Hepatocyte (in vitro differentiated cells): ENCODE measurements at places on chromosomes 7 and 10.
A peak's percentile ranks its signal among the peaks of the same experiment; 100 is the strongest.

- no peak for DNase-seq
Observed at GRCh38 chr10:31584876-31585275, 265.9 kb downstream of the ZEB1 start.

DNA sequence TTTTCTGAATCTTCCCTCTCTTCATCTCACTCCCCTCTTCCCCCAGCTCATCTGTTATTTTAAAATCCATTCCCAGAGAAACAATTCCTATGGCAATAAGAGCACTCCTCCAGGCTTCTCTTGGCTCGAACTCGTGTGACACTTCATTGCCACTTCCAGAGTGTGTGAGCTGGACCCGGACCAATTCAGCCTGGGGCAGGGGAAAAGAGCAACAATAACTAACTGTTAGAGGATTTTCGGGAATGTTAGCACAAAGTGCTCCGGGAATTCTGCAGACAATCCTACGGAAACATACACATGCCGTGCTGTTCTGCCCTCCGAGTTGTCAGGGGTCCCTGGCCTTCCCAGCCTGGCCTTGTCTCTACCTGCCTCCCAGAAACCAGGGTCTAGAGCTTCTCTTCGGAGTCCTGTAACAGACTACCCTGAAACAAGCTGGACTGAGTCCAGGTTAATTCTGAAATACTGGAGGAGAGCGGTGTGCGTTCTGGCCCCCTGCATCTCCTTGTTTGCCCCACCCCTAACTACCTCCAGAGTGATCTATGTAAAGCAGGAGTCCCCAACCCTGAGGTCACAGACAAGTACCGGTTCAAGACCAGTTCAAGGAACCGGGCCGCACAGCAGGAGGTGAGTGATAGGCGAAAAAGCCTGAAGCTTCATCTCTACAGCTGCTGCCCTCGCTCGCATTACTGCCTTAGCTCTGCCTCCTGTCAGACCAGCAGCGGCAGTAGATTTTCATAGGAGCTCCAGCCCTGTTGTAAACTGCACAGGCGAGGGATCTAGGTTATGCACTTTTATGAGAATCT is 11.3 kb downstream of the COL26A1 start:
- peak; percentile 28 for DNase-seq

DNA sequence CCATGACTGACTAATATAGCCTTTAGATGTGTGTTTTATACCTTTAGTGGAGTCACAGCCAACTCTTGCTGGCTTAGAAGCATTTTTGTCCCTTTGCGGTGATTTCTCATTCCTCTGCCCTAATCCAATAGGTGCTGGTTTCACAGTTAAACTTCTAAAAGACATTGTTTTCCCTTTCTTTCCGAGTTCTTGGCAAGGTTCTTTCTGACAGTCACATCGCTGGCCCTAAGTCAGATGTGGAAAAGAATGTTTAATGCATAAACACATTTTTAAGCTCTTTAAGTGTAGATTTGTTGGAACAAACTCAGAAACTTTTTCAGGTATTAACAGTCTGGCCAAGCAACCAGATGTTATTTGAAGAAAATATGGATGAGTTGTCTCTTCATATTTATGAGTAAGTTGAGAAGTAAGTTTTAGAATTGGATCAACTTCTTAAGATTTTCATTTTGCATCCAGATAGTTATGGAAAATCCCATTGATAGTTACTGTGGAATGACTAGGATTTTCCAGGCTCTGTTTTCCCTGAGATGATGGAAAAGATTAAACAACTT is 4.1 kb downstream of the EPDR1 start:
- no peak for DNase-seq

DNA sequence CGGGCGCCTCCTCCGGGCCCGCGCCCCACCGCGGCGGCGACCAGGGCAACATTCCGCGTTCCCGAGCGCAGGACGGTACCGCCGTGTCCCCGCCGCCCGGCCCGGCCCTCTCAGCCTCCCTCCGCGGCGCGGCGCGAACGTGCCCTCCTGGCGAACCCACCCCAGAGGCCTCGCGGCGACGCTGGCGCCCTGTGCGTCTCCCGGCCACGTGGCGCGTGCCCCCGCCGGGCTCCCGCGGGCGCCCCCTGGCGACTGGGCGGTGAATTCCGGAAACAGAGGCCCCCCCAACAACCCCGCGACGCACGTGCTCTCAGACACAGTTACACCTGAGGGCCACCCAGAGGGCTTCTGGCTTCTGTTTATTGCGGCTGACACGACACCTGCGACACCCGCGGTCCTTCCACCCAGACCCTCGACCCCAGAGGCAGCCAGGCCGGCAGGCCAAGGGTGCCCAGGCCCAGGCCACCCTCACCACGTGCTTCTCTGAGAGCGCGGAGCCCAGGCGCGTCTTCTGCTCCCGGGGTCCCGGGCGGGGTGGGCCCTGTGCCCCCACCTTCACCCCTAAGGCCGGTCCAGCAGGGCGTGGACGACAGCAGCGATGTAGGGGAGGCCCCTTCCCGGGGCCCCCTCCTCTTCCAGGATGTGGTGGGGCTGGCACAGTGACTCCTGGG is at the start of gene SAP25:
Gene SAP25 (minus strand): TSS at position 210 of the 671 bp plus-strand sequence. CDS start 158 bp downstream, at position 52.
- DNase-seq, result no peak

DNA sequence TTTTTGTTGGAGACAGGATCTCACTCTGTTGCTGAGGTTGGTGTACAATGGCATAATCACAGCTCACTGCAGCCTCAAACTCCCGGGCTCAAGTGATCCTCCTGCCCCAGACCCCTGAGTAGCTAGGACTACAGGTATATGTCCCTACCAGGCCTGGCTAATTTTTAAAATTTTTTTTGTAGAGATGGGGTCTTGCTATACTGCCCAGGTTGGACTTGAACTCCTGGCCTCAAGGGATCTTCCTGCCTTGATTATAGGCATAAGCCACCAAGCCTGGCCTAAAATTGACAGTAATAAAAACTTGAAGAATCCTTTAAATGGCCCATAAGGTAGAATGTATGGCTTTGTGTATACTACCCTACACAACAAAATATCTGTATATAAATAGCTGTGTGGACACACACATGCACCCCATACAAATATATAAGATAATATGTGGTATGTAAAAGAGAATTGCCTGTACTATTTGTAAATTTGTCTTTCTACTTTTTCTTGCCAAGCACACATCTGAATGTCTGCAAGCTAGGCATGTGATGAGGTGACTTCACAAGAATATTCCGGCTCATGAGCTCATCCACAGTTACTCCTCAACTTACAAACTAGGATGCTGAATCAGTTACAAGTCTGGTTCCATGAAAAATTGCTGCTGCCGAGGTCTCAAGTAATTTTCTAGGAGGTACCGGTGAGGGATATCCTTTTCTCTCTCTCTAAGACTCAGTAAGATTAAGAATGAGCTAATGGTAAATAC is 26.6 kb downstream of the POLR3A start:
- no peak for DNase-seq

GRCh38 chr10:132728741-132729140 is 57.2 kb downstream of the NKX6-2 start:
- DNase-seq, result no peak

DNA sequence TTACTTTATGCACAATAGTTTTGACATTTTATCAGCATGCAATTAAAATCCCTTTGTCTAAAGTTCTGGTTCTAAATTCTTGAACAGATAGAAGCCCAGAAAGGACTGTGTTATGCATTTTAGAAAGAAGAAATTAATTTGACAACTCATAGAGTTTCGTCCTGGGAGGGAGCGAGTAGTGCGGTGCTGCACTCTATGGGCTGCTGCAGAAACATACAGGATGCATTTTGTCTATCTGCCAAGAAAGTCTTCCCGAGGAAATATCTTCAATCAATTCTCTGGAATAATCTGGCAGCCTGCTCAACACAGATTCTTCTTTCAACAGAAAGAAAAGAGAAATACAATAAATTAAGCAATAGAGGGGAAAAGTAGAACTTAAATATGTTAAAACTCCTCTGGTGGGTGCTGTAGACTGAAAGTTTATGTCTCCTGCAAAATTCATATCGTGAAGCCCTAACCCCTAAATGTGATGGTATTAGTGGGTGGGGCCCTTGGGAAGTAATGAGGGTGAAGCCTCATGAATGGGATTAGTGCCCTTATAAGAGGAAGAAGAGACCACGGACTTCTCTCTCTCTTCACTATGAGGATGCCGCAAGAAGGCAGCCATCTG is 39.0 kb upstream of the IFRD1 start:
- DNase-seq, result peak; percentile 58

GRCh38 chr7:41336455-41336952 is 366.4 kb downstream of the INHBA start:
- DNase-seq, result no peak

GRCh38 chr7:79897166-79897565 is 237.5 kb upstream of the GNAI1 start:
- no peak for DNase-seq

DNA sequence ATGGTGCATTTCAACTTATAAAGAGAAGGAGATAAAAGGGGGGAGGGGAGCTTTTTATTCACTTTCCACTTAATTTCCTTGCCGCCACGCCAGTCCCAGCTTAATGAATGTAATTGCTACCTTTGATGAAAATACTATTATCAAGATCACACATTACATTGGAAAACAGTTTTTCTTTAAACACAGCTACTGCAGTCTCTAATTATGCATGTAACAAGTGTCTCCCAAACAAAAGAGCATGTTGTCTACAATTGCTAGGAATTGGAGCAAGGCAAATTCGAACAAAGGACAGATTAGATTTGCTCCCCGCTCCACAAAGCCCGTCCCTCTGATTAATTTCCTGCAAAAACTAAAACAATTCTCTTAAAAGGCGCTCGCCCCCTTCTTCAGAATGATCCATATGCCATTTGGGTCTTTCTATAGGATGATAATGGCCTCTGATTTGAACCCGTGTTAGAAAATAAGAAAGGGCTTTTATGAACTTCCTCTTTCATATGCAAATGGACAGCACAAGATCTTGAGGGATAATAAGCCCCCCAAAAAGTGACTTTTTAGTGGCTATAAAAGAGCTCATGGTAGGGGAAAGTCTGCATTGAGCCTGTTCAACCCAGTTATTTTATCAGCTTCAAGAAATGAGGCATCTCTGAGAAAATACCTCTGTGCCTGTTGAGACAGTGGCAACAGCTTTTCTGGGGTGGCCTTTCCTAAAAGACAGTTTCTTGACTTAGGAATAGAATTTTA is 60.6 kb downstream of the ACADSB start:
- DNase-seq, result no peak

DNA sequence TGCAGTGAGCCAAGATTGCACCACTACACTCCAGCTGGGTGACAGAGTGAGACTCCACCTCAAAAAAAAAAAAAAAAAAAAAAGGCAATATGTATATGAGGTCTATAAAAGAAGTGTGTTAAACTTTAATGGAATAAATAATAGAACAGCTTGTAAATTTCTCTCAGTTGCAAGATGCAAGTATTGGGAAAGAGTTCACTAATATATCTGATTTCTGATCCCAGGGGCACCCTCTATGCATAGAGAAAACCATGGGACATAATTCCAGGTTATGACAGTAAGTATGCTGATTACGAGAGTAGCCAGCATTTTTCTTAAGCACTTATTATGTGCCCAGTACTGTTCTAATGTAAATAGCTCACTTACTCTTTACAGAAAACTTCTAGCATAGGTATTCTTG is 66.1 kb upstream of the AFAP1L2 start:
- DNase-seq, result no peak

DNA sequence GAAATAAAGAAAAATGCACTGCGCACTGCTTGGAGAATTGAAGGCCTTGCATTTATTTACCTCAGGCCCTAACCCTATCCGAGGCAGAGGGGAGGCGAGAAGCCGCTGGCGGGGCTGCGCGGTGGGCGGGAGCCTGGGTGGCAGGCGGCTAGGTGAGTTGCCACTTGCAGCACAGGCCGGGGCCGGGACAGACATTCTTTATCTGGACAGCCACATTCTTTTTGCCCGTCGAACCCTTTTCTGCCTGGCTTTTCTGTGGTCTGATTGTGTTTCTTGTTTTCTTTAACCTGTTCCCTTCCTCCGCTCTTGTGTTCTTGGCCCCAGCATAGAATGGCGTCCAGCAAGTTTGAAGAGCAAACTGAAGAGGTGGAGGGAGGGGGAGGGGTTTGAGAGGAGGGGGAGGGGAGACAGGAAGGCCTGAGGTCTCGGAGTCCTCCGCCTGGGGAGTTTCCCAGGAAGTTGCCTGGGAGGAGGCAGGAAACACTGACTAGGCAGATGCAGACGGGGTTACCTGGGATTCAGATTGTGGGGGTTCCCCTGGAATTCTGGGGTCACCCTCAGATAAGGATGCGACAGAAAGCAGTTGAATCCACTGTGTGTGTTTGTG is 5.1 kb downstream of the SHH start:
- peak; percentile 65 for DNase-seq

GRCh38 chr10:56856569-56856968 is 495.5 kb upstream of the ZWINT start:
- DNase-seq, result no peak

DNA sequence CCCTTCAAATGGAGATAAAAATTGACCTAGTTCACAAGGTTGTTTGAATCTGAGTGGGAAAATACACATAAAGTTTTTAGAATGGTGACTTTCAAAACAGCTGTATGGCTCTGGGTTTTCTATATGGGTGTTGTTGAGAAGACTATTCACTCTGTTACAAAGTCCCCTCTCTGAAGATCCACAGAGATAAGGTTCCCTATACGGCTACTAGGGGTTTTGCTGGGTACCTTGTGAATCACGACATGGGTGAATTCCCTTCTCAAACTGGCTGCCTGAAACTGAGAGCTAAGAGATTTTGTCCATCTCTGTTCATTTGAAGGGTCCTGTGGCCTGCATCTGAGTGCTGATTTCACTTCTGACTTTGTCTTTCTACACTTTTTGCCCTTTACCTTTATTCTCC is 11.8 kb upstream of the SLC13A1 start:
- no peak for DNase-seq

DNA sequence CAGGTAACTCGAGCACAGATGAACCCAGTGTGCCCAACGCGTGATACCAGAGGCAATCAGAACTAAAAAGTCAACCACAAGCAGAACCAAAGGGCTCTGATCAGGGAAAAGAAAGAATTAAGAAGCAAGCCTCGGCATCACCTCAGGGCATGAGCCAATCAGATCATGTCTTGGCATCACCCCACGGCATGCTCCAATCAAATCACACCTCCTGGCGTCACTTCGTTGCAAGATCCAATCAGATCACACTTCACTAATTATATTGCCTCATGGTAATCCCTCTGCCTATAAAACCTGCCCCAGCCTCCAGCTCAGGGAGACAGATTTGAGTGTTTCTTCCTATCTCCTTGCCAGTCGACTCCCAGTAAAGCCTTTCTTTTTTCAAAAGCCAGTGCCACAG is 46.8 kb downstream of the TYW1B start:
- DNase-seq, result no peak

GRCh38 chr7:12861070-12861469 is 173.6 kb downstream of the ARL4A start:
- DNase-seq, result no peak

GRCh38 chr7:151817981-151818673 is 58.8 kb downstream of the PRKAG2 start:
- DNase-seq, result no peak

DNA sequence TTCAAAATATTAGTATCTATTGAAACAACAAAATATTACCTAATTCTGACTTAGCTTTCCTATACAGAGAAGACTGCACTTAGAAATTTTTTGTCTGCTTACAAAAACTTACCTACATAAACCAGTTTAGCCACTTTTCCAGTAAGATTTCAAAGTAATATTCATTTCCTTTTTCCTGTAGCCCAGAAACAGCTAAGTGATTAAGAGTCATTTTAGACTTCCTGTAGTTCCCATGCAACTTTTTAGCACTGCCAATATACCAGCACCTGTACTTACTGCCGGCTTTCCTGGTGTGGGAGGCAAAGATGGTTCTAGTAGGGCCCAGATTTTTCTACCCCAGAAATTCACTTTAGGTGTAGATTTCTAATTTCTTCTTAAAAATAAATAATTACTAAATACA is 21.8 kb downstream of the NT5C2 start:
- DNase-seq, result no peak
